ENCODE measurements at places on chromosomes 13 and 19.

DNA sequence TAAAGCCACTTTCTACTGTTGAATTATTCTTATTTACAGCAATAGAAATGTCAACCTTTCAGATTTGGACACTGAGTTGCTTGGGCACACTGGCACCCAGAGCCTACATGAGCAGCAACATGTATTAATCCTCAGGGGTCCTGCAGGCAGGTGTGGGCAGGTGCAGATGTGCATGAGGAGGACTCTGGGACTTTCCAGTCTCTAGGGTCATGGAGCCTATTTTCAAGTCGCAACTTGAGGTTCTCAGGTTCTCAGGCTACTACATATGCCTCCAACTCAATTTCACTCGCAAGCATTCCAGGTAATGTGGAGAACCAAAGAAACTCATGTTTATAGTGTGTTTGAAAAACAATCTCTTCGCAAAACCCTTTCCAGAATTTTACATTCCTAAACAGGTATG, 73.2 kb downstream of the STARD13 start:
- no peak for DNase-seq

DNA sequence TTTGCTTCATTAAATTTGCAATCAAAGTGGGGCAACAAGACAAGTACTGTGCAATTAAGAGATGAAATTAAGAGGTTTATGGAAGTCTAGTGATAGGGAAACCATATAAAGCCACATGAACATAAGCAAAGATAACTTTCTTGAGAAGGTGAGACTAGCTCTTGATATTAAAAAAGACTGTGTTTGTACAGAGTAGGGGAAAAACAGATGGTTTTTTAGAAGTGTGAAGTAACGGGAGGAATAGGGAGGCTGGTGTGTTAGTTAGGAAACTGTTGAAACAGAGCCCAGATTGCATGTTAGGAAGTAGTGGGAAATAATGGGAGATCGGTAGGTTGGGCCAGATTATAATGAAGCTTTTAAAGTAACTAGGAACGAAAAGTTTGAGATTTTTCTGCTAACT, 149.8 kb upstream of the FREM2 start:
- no peak for DNase-seq

GRCh38 chr19:10078329-10078728, 7.8 kb upstream of the SHFL start:
- DNase-seq, result no peak

DNA sequence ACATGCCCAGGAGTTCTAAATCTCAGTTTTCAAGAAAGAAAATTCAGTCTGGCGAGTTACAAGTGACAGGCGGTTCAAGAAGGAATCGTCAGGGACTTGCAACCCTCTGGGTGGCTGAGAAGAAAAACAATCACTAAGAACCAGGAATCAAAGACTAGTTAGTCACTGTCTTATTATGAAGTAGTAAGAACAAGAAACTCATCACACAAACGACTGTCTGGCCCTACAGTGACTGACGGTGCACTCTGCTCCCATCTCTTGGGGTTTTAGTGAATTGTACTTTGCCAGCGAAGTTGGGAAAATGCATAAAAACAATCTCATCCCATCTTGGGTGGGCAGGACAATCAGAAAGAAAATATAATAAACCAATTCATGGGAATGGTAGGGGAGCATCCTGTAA, 63.7 kb upstream of the SACS start:
- no peak for DNase-seq

DNA sequence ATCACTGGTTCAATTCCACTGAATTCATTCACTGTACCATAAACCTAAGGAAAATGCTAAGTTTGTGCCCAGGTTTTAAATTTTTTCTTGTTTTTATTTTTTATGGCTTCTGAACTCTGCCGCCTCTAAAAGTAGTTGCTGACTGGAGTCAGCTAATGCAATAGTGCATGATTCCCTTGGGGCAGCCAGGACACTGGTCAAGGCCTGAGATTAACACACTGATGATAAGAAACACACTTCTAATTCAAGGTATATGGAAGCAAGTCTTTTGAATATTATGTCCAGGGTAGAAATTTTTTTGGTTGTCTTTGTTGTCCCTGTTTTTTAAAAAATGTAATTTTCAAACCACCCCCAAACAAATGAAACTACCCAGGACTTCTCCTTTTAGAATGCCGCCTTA, 72.2 kb downstream of the CDADC1 start:
- no peak for DNase-seq

- DNase-seq, result no peak
Observed at GRCh38 chr13:42633495-42633894, 59.5 kb downstream of the TNFSF11 start.

DNA sequence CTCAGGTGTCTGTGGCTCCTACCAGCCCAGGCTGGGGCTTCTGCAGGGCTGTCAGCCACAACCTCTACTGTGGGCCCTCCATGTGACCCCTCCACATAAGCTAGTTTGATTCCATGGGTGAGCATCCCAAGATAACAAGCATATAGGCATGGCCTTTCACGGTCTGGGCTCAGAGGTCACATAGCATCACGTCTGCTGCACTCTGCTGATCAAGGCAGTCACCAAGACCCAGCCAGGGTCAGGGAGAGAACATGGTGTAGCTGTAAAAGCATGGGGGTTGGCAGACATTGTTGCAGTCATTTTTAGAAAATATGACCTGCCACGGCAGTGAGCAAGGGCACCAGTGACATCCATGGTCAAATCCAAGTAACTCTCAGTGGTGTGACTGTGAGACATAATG, 698.8 kb downstream of the UQCRFS1 start:
- DNase-seq, result no peak

DNA sequence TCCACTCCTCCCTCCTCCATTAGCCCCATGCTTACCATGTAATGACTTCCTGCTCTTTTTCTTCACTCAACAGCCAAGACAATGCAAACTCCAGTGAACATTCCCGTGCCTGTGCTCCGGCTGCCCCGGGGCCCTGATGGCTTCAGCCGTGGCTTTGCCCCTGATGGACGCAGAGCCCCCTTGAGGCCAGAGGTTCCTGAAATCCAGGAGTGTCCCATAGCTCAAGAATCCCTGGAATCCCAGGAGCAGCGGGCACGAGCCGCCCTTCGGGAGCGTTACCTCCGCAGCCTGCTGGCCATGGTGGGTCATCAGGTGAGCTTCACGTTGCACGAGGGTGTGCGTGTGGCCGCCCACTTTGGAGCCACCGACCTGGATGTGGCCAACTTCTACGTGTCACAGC, 2.9 kb upstream of the PPP1R37 start:
- DNase-seq, result no peak

DNA sequence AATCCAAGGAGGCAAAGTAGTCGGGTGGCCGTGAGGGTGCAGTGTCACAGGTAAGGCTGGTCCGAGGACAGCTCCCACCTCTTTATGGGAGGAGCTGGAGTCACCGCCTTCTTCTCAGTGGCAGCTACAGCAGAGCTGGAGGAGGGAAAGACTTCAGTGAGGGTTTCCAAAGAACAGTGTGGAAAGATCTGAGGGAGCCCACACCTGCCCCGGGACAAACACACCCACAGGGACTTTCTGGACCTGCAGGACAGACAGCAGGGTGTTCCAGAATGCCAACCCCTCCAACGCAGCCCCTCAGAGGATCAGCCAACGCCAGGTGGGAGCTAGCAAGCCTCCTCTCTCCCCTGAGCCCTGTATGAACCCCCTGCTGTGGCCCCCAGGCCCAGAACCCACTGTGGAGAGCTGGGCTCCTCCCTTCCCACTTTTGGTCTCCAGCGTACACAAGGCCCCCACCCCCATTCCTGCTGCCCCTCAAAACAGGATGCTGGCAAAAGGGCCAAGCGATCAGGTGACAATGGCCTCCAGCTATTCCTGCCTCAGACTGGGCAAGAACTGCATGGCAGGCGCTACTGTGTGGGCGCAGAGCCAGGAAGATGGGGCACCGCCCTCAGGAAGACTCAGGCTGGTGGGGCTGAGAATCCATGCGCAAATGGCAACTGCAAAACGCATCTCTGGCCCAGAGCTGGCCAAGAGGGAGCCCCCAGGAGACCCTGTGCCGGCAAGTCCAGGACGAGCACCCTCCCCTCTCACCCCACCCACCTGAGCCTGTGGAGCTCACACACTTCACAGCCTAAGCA, 3.5 kb upstream of the CD320 start:
- no peak for DNase-seq

- peak; percentile 24 for DNase-seq
Observed at GRCh38 chr19:53826876-53827275, 2.8 kb upstream of the NLRP12 start.

DNA sequence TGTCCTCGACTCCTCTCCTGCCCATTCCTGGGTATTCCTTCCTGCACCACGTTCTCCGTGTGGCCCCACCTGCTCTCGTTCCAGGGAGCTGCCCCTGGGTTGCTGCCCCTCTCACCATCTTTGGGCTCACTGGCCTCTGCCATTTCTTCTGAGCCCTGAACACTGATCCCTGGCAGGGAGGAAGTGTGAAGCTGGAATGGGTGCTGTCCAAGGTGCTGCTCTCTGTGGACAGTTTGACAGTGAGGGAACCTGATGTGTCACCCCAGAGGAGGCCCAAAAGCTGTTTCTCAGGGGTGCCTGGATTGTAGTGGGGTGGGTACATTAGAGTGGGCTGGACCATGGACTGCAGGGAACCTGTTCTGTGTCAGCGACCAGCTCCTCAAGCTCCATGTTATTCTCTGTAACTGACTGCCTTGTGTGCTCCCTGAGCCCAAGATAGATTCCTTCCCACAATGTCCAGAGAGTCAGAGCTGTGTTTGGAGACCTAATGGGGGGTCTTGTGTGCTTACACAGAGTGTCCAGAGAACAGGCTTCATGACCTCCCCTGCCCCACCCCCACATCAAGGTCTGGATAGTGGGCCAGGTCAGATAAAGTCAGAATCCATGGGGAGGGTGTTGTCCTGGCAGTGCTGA, 7.2 kb upstream of the CEACAM8 start:
- DNase-seq, result peak; percentile 15

- DNase-seq, result peak; percentile 65
Observed at GRCh38 chr19:13155472-13156359, 5.5 kb downstream of the IER2 start.

Measured in fibroblast of skin of abdomen (primary cell).